SJCRH30 (cell line): ENCODE measurements at places on chromosomes 3 and 15.

- H3K27ac ChIP-seq = no peak overlapping the region
- H3K36me3 ChIP-seq = no peaks in the 10 kb centered on the region
- H3K4me3 ChIP-seq = no peak overlapping the region
- no peak for DNase-seq
Measured at GRCh38 chr3:181252631-181253030, 263.1 kb upstream of the DNAJC19 start.

DNA sequence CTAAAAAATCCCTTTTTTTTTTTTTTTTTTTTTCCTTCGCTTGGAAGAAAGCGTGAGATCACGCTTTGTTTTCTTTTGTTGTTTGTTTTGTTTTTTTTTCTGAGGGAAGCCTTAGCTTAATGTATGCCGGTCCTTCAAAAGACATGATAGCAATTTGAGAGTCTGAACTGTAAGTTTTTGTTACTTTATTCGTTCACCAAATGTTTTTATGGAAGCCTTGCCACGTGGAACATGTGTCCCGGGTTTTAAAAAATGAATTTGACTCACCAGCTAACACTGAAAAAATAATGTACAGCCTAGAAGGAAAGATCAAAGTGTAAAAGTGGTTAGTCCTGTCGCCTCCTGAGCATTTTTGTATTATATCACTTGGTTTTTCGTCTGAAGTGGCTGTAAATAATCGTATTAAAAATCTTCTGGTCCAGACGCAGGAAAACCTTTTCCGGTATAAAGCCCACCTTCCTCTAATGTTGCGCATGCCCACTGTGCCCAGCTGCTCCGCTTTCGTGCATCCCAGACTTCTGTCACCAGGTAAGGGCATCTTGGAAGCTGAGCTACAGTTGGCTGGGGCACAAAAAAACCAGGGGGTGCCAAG is 795 bp upstream of the MYNN start:
- H3K36me3 ChIP-seq = peaks cover 16% of the 10 kb centered on the region
- peak overlapping the region; percentile 81 for H3K27ac ChIP-seq
- DNase-seq = peak; percentile 72
- no peaks in the 10 kb centered on the region for H3K27me3 ChIP-seq
- peak overlapping the region; percentile 79 for H3K4me3 ChIP-seq
- no peaks in the 10 kb centered on the region for H3K4me1 ChIP-seq

GRCh38 chr3:124607163-124607562 is 123.1 kb upstream of the UMPS start:
- H3K4me3 ChIP-seq = no peak overlapping the region
- no peak overlapping the region for H3K27ac ChIP-seq
- no peaks in the 10 kb centered on the region for H3K4me1 ChIP-seq
- H3K27me3 ChIP-seq = no peaks in the 10 kb centered on the region
- no peaks in the 10 kb centered on the region for H3K36me3 ChIP-seq
- no peak for DNase-seq

DNA sequence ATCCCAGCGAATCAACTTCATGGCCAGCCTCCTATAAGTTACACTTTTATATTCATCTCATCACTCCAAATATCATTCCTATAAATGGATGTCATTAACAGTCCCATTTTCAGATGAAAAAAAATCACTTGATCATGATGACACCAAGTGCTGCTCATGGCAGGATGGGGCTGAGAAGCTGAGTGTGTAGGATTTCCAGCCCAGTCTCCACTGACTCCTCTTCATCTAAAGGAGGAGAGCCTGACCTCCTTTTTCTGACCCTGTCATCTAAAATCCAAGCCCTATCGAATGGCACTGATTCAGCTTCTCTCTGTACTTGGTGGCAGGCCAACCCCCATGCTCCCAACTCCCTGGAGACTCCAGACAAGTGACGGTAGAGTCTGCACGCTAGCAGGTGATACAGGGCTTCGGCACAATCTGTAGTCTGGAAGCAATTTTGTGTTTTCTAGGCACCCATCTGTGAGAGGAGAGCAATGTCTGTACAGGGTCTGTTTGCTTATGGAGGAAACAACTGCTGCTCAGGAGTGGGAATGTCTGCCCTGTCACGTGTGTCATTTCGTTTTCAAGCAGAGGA is 103.2 kb downstream of the EPHB1 start:
- H3K4me3 ChIP-seq = no peak overlapping the region
- H3K36me3 ChIP-seq = no peaks in the 10 kb centered on the region
- no peaks in the 10 kb centered on the region for H3K4me1 ChIP-seq
- no peak for DNase-seq
- no peaks in the 10 kb centered on the region for H3K27me3 ChIP-seq

GRCh38 chr15:64503197-64503596 is 42.8 kb downstream of the ZNF609 start:
- H3K4me3 ChIP-seq = no peak overlapping the region
- H3K27me3 ChIP-seq = no peaks in the 10 kb centered on the region
- no peak for DNase-seq
- no peak overlapping the region for H3K27ac ChIP-seq
- H3K36me3 ChIP-seq = peaks cover 27% of the 10 kb centered on the region

DNA sequence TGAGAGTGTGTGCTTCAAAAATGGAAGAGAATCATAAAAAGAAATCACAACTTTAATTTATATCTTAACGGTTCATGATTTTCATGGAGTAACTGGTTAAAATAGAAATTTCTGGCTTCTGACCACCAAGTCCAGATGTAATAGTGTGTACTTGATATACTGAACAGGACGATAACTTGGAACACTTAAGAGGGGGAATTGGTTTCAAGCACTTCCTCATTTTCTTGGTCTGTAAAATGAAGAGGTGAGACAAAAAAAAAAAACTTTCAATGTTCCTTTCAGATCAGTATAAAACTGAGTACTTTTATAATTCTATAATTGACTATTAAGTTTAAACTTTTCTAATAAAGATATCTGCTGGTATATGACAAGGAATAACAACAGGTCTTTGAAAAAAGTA is 64.0 kb upstream of the TRA2B start:
- no peaks in the 10 kb centered on the region for H3K36me3 ChIP-seq
- H3K27me3 ChIP-seq = no peaks in the 10 kb centered on the region
- H3K27ac ChIP-seq = no peak overlapping the region
- H3K4me1 ChIP-seq = no peaks in the 10 kb centered on the region; the same call in 1 of the 2 replicates

GRCh38 chr15:92803852-92804609 is 96.1 kb upstream of the CHD2 start:
- H3K27ac ChIP-seq = peak overlapping the region; percentile 32
- H3K36me3 ChIP-seq = no peaks in the 10 kb centered on the region
- H3K4me1 ChIP-seq = peaks cover 20% of the 10 kb centered on the region
- H3K4me3 ChIP-seq = no peak overlapping the region
- H3K27me3 ChIP-seq = no peaks in the 10 kb centered on the region

DNA sequence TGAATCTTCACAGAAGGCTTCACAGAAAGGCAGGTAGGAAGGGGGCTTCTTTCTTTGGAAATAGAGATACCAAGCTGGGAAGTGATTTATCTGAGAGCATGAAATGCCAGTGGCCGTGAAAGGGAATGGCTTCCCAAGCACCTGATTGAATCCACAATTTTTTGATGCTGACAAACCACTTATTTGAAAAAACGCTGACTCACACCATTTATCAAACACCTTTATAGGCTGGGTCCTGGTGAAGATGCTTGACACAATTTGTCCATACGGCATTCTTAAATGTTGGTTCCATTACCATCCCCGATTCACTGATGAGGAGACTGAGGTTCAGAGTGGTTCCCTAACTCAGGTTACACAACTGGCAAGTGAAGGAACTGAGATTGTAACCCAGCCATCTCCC is 64.1 kb upstream of the POMGNT2 start:
- H3K36me3 ChIP-seq = no peaks in the 10 kb centered on the region
- H3K4me1 ChIP-seq = no peaks in the 10 kb centered on the region
- no peak overlapping the region for H3K4me3 ChIP-seq

DNA sequence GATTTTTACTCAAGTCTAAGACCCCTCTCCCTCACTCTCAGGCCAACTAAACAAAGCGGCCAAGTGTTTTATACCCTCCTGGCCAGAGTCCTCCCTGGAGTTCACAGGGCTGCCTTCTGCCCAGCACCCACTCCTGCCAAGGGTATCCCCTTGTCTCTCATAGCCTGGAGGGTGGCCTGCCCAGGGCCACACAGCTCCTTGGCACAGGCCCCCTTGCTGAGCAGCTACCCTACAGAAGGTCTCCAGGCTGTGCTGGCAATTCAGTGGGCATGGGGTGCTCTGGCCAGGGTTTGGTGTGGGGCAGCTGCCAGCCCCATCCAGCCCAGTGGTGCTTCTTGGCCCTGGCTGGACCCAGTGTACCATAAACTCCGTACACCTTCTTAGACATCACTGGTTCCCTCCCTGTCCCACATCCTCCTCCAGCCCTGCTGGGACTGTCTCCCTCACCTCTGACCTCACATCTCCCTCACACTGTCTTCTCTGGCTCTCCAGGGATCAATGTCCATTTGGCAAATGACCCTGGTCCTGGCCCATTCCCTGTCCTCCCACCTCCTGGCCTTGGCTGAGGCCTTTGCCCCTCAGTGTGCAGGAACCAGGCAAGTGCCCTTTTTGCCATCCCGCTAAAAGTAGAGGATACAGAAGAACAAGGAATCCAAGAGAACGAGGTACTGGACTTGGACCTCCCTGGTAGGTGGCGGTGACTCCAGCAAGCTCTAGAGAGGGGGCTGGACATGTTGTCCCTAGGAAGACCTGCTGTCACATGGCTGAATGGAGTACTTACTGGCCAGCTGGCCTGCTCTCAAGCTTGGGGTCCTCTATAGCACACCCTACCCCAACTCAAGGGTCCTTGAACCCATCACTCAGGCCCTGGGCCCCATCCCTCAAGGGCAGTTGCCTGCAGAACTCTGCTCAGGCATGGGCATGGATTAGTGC is 50.0 kb upstream of the TRPM1 start:
- no peak for DNase-seq
- H3K4me1 ChIP-seq = no peaks in the 10 kb centered on the region

- H3K4me1 ChIP-seq = no peaks in the 10 kb centered on the region
- no peak overlapping the region for H3K27ac ChIP-seq
- H3K27me3 ChIP-seq = no peaks in the 10 kb centered on the region
- DNase-seq = no peak
- 0 out of 2 replicates have a peak, but pooled peaks cover 2% of the 10 kb centered on the region for H3K36me3 ChIP-seq
- H3K4me3 ChIP-seq = no peak overlapping the region
Measured at GRCh38 chr3:15823092-15823491, 25.3 kb upstream of the ANKRD28 start.

GRCh38 chr3:14392231-14392630 is 10.2 kb upstream of the SLC6A6 start:
- no peaks in the 10 kb centered on the region for H3K27me3 ChIP-seq
- DNase-seq = no peak
- no peaks in the 10 kb centered on the region for H3K36me3 ChIP-seq
- no peak overlapping the region for H3K4me3 ChIP-seq
- no peak overlapping the region for H3K27ac ChIP-seq

DNA sequence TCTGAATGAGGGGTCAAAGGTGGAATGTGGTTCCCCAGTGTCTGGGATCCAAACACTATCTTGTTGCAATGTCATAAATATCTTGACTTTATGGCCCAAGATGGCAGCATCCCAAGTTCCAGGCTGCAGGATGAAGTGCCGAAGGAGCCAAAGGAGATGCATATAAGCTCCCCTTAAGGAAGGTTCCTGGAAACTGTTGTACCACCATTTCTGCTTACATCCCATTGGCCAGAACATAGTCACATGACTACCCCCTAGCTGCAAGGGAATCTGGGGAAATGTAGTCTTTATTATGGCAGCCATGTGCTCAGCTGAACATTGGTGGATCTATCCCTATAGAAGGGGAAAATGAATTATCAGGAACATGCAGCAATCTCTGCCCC is 54.3 kb downstream of the BDH1 start:
- DNase-seq = no peak
- H3K4me1 ChIP-seq = peaks cover 29% of the 10 kb centered on the region
- no peaks in the 10 kb centered on the region for H3K36me3 ChIP-seq
- H3K27me3 ChIP-seq = no peaks in the 10 kb centered on the region
- H3K4me3 ChIP-seq = no peak overlapping the region
- no peak overlapping the region for H3K27ac ChIP-seq

- no peaks in the 10 kb centered on the region for H3K27me3 ChIP-seq
- H3K36me3 ChIP-seq = no peaks in the 10 kb centered on the region
- H3K4me3 ChIP-seq = no peak overlapping the region
- H3K4me1 ChIP-seq = peaks cover 8% of the 10 kb centered on the region
- no peak for DNase-seq
- no peak overlapping the region for H3K27ac ChIP-seq
Measured at GRCh38 chr3:177251755-177252154, 54.5 kb upstream of the TBL1XR1 start.

DNA sequence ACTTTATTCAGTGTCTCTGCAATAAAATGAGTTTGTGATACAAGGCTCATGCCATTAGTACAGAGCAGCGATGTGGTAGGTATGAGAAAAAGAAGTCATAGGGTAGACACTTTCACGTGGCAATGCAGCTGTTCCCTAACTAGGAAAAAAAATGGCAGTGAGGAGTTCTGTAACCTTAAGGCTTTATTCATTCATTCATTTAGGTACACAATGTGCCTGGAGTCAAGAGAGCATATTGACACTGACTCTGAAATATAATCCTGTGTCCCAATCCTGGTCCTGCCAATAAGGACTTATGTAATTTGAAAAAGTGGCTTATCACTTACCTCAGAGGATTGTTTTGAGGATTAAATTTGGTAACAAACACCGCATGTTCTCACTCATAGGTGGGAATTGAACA is 173.0 kb upstream of the AZI2 start:
- H3K36me3 ChIP-seq = no peaks in the 10 kb centered on the region
- no peaks in the 10 kb centered on the region for H3K27me3 ChIP-seq
- no peak overlapping the region for H3K4me3 ChIP-seq
- peak; percentile 23 for DNase-seq

DNA sequence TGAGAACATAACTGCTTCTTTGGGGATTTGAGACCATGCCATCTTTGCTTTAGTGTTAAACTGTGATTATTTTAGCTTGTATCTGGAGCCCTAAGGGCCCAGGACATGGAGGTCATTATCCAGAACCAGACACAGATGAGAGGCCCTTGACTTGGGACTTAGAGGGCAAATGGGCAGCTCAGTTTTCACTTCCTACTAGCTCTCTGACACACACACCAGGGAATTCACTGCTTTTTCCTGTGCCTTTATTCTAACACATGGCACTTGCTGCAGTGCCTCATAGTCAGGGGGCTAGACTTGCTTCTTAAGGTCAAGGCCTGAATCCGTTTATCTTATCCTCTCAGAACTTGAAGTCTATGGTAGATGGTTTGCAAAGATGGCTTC is 33.3 kb downstream of the AMOTL2 start:
- no peak for DNase-seq
- H3K27ac ChIP-seq = no peak overlapping the region

GRCh38 chr3:37400945-37401344 is 226.6 kb upstream of the LRRFIP2 start:
- no peaks in the 10 kb centered on the region for H3K36me3 ChIP-seq
- H3K27me3 ChIP-seq = no peaks in the 10 kb centered on the region

DNA sequence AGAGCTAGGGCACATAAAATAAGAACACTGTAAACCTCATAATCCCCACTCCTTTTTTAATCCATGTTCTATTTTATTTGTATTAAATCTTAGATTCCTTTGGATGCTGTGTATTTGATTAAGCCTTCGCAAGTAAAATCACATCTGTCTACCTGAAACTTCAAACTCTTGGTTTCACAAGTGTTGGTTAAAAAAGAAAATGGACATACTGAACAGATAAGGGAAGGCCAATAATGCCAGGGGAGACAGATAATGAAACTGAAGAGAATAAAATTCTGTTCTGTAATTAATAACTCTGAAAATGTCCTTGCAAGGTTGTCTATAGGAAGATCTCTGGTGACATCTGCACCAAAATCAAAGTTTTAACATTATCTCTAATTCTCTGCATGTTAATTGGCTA is 114.2 kb downstream of the ULK4 start:
- no peak overlapping the region for H3K4me3 ChIP-seq
- H3K27me3 ChIP-seq = no peaks in the 10 kb centered on the region
- DNase-seq = no peak
- no peaks in the 10 kb centered on the region for H3K4me1 ChIP-seq
- no peak overlapping the region for H3K27ac ChIP-seq

GRCh38 chr15:95016511-95017229 is 785.3 kb downstream of the MCTP2 start:
- H3K36me3 ChIP-seq = no peaks in the 10 kb centered on the region
- peaks cover 21% of the 10 kb centered on the region for H3K4me1 ChIP-seq
- H3K27ac ChIP-seq = no peak overlapping the region
- DNase-seq = no peak
